ENCODE measurements at places on chromosomes 16 and 17. TPM values are rescaled to one million over a fixed set of nuclear protein-coding genes. Genes with fewer than 3 reads are reported as not detected.

DNA sequence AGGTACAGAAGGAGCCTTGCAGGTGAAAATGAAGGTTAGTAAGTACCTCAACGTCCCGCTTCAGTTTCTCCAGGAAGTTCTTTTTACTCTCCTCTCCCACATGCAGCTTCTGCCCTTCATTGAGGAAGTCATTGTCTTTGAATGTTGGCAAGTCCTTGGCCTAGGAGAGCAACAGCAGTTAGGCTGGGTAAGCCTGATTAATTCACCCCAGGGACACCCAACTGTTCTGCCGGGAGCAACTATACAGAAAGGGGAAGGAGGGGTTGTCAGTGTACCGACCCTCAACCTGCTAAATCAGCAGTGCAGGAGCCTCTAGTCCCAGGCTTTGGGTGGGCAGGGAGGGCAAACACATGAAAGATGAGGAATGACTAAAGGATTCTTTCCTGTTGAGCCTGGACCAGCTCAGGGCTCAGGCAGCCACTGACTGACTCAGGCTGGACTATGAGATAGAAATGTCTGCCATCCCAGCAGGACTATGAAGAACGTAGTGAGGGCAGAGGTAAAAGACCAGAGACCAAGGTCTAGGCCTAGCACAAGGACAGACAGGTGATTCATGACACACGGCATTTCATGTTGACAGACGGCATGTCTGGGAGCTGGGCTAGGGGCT lies 21.6 kb downstream of the PIP4K2B start:
- DNase-seq, result no peak

GRCh38 chr16:61987474-61988012 lies 48.7 kb downstream of the CDH8 start:
- DNase-seq, result no peak

GRCh38 chr17:14308965-14309879 lies 8.3 kb downstream of the HS3ST3B1 start:
- DNase-seq, result peak; percentile 98

GRCh38 chr17:48523010-48523409 lies 7.8 kb downstream of the HOXB1 start:
- DNase-seq, result no peak

DNA sequence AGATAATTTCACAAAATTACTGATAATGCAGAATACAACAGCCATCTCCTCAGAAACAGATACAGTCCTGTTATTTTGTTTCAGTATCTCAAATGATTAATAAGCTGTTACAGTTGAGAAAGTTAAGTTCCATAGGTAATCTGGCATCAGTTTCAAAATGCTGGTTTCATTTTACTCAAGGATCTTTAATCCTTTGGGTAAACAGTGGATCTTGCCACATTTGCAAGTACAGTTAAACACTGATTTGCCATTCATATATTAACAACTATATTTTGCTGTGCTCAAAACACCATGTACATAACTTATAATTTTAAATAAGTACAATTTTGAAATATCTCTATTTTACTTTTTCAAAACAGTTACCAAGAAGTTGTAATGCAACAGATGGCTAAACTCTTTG lies 31.2 kb downstream of the RPGRIP1L start:
- DNase-seq, result no peak

DNA sequence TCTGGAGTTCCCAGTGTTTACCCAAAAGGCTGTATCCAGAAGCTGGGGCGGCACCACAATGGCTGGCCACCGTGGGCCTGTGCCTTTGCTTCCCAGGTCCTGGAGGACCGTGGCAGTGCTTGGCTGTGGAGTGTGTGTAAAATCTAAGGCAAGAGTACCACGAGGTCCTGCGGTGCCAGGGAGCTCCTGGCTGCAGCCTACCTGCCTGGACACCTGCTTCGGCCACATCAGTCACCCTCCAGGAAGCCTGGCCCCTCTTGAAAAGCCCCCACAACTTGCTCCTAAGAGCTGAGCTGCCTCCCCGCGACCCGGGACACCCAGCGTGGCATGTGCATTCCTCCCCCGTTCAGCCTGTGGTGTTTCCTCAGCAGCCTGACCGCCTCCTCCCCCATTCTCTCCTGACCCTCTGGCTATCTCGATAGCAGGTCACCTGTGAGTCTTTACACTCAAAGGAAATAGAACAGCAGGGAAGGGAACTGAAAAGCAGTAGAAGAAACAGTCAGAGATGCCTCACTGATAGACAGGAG lies 7.9 kb downstream of the TIMM22 start:
- no peak for DNase-seq

The CRHR1 gene
- total RNA-seq, result not detected

- DNase-seq, result peak; percentile 65
Observed at GRCh38 chr16:81586417-81586816, 141.8 kb downstream of the CMIP start.

DNA sequence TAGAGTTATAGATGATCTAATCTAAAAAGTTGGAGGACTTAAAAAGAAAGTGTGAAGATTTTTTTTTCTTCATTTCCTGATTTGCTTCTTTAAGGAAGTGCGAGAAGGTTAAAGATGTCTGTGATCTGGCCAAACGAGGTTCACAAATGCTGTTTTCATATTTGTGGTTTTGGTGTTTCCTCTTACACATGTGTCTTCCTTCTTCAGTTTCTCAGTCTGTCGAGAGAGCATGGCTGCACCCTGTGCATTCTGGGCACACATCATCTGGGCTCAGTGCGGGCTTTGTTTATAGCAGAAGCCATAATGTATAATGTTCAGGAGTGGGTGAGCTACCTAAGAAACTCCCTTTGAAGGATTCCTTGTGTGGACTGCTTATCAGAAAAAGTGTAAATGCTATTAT lies 260.4 kb upstream of the TBX2 start:
- DNase-seq, result peak; percentile 56

Measured in mammary epithelial cell (primary cell).